ENCODE measurements at places on chromosomes 7 and 10.

DNA sequence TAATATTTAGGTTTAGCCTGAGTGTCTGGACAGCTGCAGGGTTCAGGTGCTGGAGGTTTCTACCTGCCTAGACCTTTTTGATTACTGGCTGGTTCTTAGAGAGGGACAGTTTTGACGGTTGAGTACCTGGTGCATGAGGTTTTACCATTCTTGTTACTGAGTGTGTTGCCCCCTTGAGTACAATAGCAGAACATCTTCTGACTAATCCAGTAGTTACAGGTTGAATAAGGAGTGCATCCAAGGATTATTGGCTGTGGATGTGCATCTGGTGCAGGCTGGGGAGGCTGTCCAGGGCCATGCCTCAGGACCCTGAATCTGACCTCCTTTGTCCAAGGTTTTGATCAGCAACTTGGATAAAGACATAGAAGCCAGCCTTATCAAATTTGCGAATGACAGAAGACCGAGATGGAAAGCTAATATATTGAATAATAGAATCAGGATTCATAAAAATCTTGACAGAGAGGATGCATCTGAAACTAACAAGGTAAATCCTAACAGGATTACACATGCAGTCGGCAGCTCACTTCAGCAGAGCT is 23.1 kb downstream of the PLPP4 start:
- DNase-seq = no peak

DNA sequence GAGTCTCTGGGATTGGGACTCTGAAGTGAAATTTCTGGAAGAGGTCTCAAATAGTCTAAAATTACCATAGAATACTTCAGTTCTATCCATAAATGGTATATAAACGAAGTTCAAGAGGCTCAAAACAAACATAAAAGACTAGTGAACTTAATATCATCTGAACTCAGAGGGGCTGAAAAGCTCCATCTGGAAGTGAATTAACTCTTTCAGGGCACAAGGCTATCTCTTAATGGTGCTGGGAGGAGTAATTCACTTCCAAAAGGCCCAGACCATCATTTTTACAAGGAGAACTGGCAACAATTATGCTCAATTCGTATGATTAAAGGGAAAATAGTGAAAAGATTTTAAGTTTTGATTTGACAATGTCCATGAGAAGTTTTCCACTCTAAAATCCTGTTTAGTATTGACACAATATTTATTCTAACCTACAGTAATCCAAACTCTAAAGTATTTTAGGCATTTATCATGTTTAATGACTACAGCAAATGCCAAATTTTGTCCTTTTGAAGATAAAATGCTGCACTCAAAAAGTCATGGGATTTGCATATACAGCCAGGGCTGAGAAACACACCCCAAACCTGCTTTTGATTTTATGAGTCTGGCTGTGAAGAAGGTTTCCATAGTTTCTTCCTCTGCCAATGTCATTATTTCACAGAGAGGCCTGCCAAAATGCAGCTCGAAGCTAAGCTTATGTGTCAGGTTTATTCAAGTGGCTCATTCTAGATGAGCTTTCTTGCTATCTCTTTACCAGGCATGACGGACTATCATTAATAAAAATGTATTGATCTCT is 143.9 kb downstream of the HIBADH start:
- no peak for DNase-seq

- DNase-seq = no peak
Measured at GRCh38 chr10:21289961-21290360, 235.5 kb downstream of the SKIDA1 start.

DNA sequence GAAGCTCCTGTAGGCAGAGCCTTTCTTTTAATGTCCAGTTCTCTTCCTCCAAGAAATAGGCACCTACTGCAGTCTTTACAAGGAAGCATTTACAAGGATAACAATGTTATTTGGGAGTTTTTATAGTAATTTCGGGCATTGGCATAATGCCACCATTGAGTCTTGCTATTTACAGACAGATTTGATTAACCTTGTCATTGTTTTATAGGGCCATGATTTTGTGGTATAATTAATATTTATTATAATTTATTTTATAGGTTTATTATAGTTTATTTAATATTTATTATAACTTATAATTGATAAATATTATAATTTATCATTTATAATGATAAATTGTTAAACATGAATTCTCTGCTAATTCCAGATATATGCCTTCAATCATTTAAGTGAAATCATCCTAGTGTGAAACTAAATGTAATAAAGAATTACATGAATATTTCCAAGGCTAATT is 573 bp upstream of the POT1 start:
- no peak for DNase-seq

DNA sequence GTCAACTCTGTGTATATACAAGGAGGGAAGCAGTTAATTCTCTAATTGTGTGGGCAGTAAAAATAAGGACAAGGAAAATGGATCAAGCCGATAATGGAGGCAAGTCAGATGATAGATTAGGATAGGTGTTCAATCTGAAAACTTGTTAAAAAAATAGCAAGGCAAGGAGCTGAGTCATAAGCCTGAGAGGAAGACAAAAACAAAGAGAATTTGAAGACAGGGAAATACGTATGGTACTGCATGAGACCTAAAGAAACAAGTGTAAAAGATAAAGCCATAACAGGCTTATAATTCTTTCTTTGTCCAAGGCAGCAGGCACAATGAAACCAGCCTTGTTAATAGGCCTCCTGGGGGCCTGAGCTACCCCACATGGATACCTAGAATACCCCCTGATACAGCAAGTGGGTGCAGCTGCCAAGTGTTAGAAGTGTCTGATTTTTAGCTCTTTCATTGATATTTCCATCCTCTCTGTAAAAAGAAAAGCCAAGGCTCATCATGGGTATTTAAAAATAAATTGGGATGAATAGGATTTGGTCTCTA is 1570.6 kb upstream of the LRRTM3 start:
- no peak for DNase-seq

GRCh38 chr7:69892790-69893189 is 294.5 kb downstream of the AUTS2 start:
- DNase-seq = no peak

GRCh38 chr7:100034871-100035510 is 14.6 kb upstream of the ZSCAN21 start:
- DNase-seq = peak; percentile 97

- no peak for DNase-seq
Measured at GRCh38 chr10:86936661-86937501, 20.5 kb downstream of the MMRN2 start.

GRCh38 chr7:116258734-116259133 is 48.4 kb downstream of the TES start:
- no peak for DNase-seq

- no peak for DNase-seq
Measured at GRCh38 chr10:133235265-133235855, 2.3 kb upstream of the VENTX start.

- no peak for DNase-seq
Measured at GRCh38 chr7:14999331-14999730, 96.8 kb upstream of the DGKB start.

DNA sequence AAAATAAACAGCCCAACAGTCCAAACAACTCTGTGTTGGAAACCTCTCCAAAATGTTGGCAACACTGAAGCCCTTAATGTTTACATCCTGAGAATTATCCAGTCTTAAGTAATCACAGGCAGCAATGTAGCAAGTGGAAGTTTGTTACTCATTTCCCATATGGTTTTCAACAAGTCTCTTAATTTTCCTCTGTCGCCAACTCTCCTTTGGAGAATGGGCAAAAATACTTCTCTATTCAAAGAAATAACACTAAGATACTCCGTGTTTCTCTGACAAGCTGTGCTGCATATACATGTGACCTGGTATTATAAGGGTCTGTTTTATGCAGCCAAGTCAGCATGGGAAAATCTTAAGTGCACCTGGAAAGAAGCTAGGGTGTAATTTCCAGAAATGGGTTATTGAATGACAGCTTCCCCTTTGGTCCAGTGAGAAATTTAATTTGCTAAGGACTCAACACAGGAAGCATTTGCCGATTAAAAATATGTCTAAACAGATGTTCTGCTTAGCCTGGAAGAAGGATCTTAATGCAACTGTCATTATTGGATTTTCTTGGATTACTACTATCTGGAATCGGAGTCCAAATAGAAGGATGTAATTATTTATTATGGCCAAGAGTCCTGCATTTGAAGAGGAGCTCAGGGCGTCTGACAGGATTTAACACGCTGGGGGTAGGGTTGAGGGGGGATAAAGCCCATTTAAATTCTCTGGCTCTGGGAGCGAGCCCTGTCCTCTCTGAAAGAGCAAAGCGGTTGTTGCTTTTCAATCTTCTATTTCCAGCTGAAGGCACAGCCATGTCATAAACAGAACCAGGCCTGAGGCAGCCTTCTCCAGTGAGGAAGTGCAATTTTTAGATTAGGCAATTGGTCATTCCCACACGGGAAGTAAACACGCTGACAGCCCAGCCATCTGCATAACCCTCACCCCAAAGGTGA is 73.1 kb downstream of the TLL2 start:
- DNase-seq = no peak

GRCh38 chr10:16765509-16766375 is 51.5 kb downstream of the RSU1 start:
- DNase-seq = no peak

GRCh38 chr7:21912931-21913780 is 32.5 kb downstream of the CDCA7L start:
- no peak for DNase-seq

- no peak for DNase-seq
Measured at GRCh38 chr7:28112467-28112866, 68.1 kb downstream of the JAZF1 start.

DNA sequence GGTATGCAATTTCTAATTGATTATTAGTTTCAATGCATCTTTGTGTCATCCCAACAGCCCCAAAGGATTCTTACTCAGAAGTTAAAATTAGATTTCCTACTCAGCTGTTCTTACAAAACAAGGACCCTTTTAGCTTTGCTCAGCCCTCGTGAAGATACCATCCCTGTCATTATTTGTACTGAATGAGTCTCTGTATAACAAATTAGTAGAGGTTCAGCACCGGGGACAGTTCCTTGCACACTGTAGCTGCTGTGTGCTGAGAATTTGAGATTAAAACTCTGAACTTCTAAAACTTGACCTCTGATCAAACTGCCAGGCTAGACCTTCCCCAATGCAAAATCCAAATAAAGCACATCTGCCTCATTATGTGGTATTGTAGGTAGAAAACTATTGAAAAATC is 299.1 kb downstream of the LHFPL3 start:
- no peak for DNase-seq

DNA sequence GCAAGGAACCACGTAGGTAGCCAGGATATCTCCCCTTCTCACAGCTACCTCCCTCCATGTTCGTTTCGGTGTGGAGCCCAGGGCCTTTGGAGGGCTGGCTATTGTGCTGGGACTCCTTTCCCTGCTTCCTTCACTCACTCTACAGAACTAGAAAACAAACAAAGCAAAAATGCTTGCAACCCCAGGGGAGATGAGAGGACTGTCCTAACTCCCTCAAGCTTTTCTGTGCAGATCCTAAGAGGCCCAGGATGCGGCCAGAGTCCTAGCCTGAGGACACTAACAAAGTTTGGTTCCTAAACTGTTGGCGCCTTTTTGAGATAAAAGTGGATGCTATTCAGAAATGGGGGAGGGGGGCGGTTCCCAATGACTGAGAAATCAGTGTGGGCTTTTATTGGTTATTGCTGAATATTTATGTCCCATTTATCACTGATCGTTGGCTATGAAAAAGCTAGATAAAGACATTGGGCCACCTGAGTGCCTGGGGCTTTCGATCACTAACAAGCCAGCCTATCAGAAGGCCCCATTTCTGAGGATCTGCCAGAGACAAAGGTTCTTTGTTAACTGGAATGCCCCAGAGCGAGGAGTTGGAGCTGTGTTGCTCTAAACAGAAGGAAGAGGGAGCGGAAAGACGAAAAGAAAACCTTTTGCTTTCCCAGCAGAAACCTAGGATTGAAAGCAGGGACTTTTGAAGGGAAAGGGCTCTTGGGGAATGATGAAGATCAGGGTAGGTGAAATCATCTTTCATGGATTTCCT is 95.2 kb upstream of the EGR2 start:
- DNase-seq = no peak

- DNase-seq = no peak
Measured at GRCh38 chr7:119228482-119228881, 1004.0 kb downstream of the ANKRD7 start.

DNA sequence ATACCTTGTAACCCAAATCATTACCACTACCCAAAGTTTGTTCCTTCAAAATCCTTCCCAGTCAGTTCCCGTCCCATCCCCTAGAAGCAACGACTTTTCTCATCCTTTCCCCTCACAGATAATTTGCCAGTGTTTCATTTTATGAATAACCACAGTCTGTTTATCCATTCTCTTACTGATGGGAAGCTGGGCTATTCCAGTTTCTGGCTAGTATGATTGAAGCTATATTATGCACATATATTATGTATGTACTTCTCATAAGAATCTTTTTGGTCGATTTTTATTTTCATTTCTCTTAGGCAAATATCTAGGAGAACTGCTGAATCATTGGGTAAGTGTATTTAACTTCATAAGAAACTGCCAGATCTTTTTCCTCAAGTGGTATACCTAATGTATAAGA is 114.6 kb downstream of the ZNF438 start:
- no peak for DNase-seq

DNA sequence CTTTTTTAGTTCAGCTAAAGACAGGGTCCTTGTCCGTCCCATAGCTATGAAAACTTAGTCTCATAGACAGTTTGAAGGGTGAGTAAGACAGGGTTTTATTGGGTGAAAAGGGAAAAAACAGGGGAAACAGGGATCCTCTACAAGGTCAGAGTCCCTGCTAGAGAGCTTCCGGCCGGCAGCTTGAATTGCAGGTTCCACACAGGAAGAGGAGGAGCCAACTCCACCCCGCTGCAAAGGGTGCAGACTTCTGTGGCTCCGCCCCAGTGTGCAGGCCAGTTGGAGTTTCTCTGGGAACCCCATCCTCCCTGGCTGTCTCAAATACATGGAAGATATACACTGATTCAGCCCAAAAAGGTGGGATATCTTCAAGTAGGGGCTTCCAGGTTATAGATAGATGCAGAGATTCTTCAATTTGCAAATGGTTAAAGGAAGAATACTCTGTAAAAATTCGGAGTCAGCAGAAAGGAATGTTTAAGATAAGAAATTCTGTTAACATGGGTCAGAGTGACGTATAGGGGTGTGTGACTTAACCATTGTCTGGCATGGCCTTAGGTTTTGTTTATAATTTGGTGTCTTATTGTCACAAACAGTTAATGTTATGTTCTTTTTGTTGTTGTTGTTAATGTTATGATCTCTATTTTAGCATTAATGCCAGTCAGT is 34.6 kb upstream of the HECW1 start:
- no peak for DNase-seq

- DNase-seq = no peak
Measured at GRCh38 chr7:51679358-51679757, 362.7 kb upstream of the COBL start.

DNA sequence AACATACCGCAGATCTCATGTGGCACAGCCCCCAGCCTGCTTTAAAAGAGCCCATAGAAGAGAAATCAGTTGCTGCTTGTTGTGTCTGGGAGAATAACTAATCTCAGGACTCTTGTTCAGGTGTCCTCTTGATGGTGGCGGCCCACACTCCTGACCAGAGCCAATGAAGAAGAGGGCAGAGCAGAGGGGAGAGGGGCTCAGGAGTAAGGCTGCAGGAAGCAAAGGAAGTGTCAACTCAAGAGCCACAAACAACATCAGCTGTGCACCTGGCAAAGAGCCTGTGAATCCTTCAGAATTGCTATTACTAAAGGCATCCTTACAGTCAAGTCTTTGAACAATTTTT is 59.8 kb upstream of the PTN start:
- no peak for DNase-seq

- no peak for DNase-seq
Measured at GRCh38 chr7:113548561-113548960, 370.2 kb downstream of the PPP1R3A start.

GRCh38 chr7:85239109-85239508 is 52.3 kb upstream of the SEMA3D start:
- no peak for DNase-seq
